ENCODE measurements at places on chromosomes 11 and 22.

GRCh38 chr11:44927174-44927661 is 23.5 kb downstream of the TP53I11 start:
- DNase-seq, result peak; percentile 42

DNA sequence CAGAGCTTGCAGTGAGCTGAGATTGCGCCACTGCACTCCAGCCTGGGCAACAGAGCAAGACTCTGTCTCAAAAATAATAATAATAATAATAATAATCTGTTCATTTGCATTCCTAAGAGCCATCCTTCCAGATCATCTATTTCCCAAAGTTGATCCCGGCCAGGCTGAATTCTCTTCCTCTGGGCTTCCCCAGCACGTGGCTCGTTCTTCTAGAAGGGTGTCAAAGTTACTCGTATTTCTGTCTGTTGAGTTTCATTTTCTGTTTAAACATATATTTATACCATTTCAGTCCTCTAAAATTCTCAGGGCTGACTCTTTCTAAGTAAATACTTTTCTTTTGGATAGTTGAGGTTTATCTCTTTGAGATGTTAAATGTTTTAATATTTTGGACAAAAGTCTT is 4.8 kb upstream of the JHY start:
- no peak for DNase-seq

- peak; percentile 2 for DNase-seq
These were observed 437 bp downstream of the SLC43A3 start for GRCh38 chr11:57426439-57426928.

DNA sequence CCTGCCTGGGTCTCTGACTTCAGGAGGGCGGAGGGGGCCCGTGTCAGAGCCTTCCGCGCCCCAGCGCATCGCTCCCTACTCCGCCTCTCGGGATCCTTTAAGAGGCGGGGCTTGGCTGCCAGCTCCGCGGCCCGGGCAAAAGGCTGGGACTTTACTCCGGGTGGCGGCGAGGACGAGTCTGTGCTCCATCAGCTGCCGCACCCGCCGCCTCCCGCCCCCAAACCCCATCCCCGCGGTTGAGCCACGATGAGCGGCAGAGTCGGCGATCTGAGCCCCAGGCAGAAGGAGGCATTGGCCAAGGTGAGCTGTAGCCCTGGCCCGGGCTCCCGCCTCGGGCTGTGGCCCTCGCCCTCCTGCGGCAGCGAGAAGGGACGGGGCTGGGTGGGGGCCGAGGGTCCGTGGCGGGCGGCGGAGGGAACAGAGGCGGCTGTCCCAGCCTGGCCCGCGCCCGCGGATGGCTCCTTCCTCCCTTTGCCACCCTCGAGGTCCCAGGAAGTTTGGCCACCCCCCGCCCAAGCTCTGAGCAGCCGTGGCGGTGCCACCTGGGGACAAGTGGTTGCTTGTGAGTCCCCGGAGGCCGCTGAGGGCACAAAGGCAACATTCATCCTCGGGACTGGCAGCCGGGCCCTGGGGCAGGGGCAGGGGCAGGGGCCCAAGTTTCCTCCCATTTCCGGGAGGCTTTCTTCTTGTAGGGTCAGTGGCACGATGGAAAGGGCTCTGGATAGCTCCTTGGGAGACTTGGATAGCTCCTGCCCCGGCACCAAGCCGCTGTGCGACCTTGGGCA is at the start of gene SEC14L2:
TSS of gene SEC14L2 (plus strand) at position 148 of the 785 bp plus-strand sequence. CDS start at position 247, 99 bp downstream.
- DNase-seq, result peak; percentile 52

- DNase-seq, result no peak
These were observed 49.4 kb downstream of the CLMP start for GRCh38 chr11:123145661-123146060.

DNA sequence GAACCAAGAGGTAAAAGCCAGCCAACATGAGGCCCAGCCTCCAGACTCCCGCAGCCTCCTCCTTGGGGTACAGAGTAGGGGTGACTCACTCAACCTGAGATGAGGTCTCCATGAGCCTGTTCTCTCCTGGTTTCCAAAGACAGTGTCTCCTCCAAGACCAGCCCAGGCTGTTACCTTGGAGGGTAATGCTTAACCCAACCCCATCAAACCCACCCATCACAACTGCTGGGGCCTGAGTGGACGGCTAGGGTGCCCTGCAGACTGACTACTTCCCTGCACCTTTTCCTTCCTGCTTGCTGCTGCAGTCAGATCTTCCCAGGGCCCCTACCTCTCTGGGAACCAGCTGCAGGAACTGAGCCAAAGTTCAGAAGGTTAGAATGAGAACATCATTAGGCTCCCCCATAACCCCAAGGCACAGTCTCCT is 5.1 kb upstream of the NOL12 start:
- no peak for DNase-seq

GRCh38 chr11:88521799-88522201 is 184.3 kb upstream of the CTSC start:
- no peak for DNase-seq

GRCh38 chr11:1162491-1163311 is 4.9 kb downstream of the MUC5AC start:
- no peak for DNase-seq

GRCh38 chr11:61869708-61870451 is 21.5 kb downstream of the FADS3 start:
- no peak for DNase-seq

GRCh38 chr11:29282088-29282487 is 734.7 kb downstream of the KCNA4 start:
- no peak for DNase-seq

All from stimulated activated naive CD4-positive, alpha-beta T cell treated with Interleukin-2 at 50 U/mL for 16 hours (primary cell).